ENCODE measurements at places on chromosomes 1 and 21.

- peaks cover 82% of the 10 kb centered on the region for H3K36me3 ChIP-seq
- H3K4me1 ChIP-seq = no peaks in the 10 kb centered on the region
- no peak overlapping the region for H3K4me3 ChIP-seq
- no peaks in the 10 kb centered on the region for H3K27me3 ChIP-seq
- no peak overlapping the region for H3K27ac ChIP-seq
- no peak for DNase-seq
Measured at GRCh38 chr1:235673981-235674380, 24.4 kb upstream of the GNG4 start.

DNA sequence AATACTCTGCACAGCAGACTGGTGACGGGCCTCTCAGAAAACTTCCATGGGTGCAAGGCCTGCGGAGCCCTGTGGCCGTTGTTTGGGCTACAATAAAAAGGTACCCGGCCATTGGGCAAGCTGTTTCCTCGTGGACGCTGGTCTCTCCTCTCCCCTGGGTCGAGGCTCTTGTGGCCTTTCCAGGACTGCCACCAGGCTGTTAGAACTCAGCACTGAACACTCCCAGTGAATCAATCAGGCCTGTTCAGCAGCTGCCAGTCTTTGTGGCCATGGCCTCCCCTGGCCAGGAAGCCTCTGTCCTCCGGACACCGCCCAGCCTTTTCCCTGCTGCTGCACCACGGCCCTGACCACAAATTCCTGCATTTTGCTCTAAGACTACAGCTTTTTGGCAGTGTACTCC, 33.0 kb upstream of the ACTRT2 start:
- H3K4me1 ChIP-seq = no peaks in the 10 kb centered on the region
- no peaks in the 10 kb centered on the region for H3K27me3 ChIP-seq
- H3K36me3 ChIP-seq = no peaks in the 10 kb centered on the region
- H3K4me3 ChIP-seq = no peak overlapping the region
- DNase-seq = peak; percentile 2

DNA sequence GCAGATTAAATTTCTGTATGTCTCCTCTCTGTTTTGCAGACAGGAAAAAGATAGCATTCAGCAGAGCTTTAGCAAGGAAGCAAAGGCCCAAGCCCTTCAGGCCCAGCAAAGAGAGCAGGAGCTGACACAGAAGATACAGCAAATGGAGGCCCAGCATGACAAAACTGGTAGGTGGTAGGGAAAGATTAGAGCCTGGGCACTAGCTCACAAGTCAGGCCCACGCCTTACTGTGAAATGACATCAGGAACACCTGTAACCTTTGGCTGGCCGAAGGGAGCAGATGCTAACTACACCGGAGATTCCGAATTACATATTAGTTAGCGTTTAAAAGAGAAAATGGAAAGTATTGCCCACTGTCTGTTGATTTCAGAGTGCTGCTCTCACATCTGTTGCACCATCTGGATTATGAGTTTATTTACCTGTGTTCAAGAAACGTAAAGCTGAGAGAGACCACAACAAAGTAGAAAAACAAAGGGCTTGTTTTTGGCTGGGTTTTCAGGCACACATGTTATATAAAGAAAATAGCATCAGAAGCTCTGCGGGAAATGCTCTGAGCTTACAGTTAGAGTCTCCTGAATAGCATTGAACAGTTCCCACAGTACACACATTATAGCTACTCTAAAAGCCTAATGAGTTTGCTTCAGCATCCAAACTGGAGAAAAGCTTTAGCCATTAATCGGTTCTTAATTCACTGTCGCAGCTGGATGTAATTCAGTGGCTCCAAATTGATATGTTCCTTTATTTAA, 160.0 kb downstream of the SDCCAG8 start:
- peaks cover 18% of the 10 kb centered on the region for H3K4me1 ChIP-seq
- DNase-seq = no peak
- peaks cover 36% of the 10 kb centered on the region for H3K36me3 ChIP-seq
- no peak overlapping the region for H3K27ac ChIP-seq
- no peaks in the 10 kb centered on the region for H3K27me3 ChIP-seq

GRCh38 chr1:53057127-53057526, 4.9 kb upstream of the PODN start:
- no peak for DNase-seq
- H3K27me3 ChIP-seq = peaks cover 16% of the 10 kb centered on the region
- peaks cover 24% of the 10 kb centered on the region for H3K36me3 ChIP-seq
- H3K27ac ChIP-seq = no peak overlapping the region

GRCh38 chr1:200157715-200158114, 130.2 kb downstream of the NR5A2 start:
- H3K4me3 ChIP-seq = no peak overlapping the region
- peaks cover 20% of the 10 kb centered on the region for H3K4me1 ChIP-seq
- H3K27me3 ChIP-seq = no peaks in the 10 kb centered on the region
- no peak overlapping the region for H3K27ac ChIP-seq
- DNase-seq = no peak

DNA sequence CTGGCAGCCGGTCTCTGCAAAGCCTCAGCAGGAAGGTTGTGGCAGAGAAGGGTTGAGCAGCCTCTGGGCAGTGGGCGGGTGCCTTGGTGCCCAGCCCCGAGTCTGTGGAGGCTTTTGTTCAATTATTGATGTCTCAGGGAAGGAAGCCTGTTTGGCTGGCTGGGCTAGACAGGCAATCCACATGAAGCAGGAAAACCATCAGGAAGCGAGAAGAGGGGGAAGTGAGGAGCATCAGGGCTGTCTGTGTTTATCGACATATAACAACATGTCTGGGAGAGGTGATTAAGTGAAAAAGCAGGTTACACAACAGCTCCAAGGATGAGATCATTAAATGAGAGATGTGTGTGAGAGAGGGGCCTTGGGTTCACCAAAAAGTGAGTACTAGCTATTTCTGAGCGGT, 105.4 kb downstream of the UBE2U start:
- DNase-seq = no peak
- no peaks in the 10 kb centered on the region for H3K36me3 ChIP-seq
- no peaks in the 10 kb centered on the region for H3K4me1 ChIP-seq
- H3K4me3 ChIP-seq = no peak overlapping the region

DNA sequence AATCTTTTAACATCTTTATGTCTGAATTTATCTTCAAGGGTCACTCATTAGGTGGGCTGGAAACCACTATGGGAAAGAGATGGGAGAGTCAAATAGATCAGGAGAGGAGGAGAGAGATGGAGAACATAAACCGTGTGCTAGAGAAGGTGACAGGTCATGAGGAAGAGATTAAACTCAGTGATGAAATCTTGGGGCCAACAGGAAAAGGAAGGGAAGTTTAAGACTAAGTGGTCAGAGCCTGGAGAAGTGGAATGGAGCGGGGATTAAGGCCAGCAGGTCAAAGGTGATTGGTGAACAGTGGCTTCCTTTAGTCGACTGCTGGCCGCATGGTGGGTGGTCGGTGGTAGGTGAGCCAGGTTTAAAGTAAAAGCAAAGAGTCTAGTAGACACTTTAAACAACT, 169.3 kb upstream of the IVNS1ABP start:
- no peaks in the 10 kb centered on the region for H3K27me3 ChIP-seq
- no peak for DNase-seq
- no peaks in the 10 kb centered on the region for H3K4me1 ChIP-seq
- H3K36me3 ChIP-seq = no peaks in the 10 kb centered on the region
- no peak overlapping the region for H3K4me3 ChIP-seq

GRCh38 chr1:83996191-83996590, 2.7 kb downstream of the TTLL7 start:
- peaks cover 13% of the 10 kb centered on the region for H3K4me1 ChIP-seq
- H3K27me3 ChIP-seq = peaks cover 37% of the 10 kb centered on the region
- no peak for DNase-seq
- H3K27ac ChIP-seq = no peak overlapping the region

DNA sequence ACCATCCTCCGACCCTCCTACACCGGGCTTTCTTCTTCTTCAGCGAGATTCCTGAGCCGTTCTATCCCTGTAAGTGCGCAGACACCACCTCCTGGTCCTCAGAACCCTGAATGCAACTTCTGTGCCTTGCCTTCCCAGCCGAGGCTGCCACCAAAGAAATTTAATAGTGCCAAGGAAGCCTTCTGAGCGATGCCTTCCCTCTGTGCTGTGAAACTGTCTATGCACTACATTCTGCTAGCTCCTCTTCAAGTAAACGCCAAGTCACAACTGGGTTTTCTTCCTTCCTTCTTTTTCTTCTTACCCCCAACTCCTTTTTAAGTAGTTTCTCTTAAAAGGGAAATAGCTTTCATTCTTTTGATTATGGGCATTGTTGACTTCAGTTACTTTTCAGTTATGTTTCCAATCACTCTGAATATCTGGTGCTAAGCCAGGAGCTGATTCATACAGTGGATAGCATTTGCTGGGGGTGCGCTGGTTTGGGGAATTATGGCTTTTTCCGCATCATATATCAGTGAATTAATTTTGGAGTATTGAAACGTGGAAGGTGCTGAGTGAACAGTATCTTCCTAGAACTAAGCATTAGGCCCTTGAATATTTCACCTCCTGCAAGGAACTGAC, 38.6 kb upstream of the GPR88 start:
- no peak overlapping the region for H3K4me3 ChIP-seq
- no peak overlapping the region for H3K27ac ChIP-seq
- no peak for DNase-seq
- H3K4me1 ChIP-seq = no peaks in the 10 kb centered on the region
- H3K27me3 ChIP-seq = no peaks in the 10 kb centered on the region
- peaks cover 84% of the 10 kb centered on the region for H3K36me3 ChIP-seq

DNA sequence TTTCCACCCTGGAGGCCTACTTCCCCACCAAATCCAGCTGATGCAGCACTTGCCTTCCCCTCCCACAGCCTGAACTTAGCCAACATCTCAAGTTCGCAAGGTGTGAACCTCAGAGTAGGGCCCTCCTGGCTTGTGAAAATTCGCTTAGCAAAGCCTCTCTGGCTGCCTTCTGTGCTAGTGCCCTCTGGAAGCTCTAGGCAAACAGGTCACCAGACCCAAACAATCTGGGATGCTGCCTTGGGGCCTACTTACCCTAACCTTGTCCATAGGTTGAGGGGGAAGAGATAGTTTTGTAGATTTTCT, 30.3 kb upstream of the TRABD2B start:
- no peaks in the 10 kb centered on the region for H3K4me1 ChIP-seq
- no peak overlapping the region for H3K27ac ChIP-seq
- H3K27me3 ChIP-seq = no peaks in the 10 kb centered on the region
- no peaks in the 10 kb centered on the region for H3K36me3 ChIP-seq

DNA sequence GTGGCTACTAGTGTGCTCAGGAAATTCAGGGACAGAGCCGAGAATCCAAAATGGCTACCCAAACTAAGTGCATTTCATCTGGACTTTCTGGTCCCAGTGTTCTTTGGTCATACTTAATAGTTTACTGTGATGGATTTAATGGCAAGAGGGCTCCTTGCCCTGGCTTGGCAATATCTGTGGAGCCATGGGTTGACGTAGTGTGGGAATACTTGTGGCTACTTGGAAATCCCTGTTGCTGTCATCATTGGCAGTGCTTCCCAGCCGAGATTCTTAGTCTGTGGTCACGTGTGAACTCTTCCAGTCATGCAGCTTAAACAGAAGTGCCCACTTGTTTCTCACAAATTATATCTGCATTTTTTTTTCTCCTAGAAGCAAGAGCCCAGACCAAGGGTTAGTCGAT, 198.9 kb downstream of the HS2ST1 start:
- no peaks in the 10 kb centered on the region for H3K27me3 ChIP-seq
- H3K36me3 ChIP-seq = no peaks in the 10 kb centered on the region
- H3K4me3 ChIP-seq = no peak overlapping the region
- peaks cover 6% of the 10 kb centered on the region for H3K4me1 ChIP-seq

DNA sequence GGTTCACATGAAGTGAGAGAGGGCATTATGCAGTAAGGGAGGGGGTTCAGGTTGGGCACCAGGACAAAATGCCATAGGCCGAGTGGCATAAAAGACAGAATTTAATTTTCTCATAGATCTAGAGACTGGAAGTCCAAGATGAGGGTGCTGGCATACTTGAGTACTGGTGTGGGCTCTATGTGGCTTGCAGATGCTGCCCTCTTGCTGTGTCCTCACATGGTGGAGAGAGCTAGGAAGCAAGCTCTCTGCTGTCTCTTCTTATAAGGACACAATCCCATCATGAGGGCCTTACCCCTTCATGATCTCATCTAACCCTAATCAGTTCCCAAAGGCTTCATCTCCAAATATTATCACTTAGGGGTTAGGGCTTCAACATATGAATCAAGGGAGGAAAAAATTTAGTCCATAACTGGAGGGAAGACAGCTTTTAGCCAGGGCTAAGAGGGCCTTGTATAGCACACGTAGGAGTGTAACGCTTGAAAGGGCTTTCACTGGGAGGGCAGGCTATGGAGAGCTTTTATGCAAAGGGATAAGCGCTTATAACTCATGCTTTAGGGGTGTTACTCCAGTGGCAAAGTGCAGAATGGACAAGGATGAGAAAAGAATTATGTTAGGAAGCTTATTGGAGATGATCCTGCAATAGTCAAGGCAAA, 64.5 kb downstream of the PLPPR5 start:
- no peaks in the 10 kb centered on the region for H3K4me1 ChIP-seq
- no peak overlapping the region for H3K27ac ChIP-seq
- no peak overlapping the region for H3K4me3 ChIP-seq
- DNase-seq = no peak
- H3K36me3 ChIP-seq = no peaks in the 10 kb centered on the region

- peaks cover 20% of the 10 kb centered on the region for H3K4me1 ChIP-seq
- H3K27ac ChIP-seq = peak overlapping the region; percentile 98
- DNase-seq = no peak
- peak overlapping the region; percentile 99 for H3K4me3 ChIP-seq
- peaks cover 22% of the 10 kb centered on the region for H3K36me3 ChIP-seq
Measured at GRCh38 chr1:61724506-61724812, 482 bp downstream of the TM2D1 start.

DNA sequence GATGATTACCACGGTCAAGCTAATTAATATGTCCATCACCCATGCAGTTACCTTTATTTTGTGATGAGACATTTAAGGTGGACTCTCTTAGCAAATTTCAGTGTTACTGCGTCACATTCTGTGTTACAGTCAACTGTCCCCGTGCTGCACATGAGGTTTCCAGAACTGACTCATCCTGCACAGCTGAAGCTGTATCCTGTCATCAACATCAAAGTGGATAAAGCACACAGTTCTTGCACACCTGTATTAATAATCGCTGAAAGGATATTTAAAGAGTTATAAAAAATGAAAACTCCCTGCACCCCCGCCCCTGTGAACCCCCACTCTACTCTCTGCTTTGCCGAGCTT, 3.4 kb upstream of the KRTAP10-5 start:
- H3K4me3 ChIP-seq = no peak overlapping the region
- H3K4me1 ChIP-seq = no peaks in the 10 kb centered on the region
- no peak overlapping the region for H3K27ac ChIP-seq
- H3K27me3 ChIP-seq = peaks cover 44% of the 10 kb centered on the region

DNA sequence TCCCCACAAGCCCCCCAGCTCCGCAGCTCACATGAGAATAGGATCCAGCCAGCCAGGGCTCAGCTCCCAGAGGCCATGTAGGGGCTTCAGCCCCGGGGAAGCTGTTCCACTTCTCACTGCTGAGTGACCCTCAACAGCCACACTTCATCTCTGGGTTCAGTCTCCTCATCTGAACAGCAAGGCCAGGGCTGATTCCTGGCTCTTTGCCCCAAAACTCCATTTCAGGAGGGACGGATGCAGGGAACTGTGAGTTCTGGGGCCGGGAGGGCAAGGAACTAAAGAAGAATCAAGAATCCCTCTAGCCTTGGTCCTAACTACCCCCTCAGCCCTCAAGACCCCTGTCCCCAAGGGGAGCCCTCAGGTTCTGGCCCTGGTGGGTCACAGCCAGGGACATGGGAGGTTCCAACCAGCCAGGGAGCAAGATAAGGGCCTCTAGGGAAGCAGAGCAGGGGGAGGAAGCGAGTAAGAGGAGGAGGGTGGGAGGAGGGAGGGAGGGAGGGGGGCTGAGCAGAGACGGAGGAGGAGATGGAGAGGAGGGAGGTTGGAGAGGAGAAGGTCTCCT, 13.1 kb downstream of the SDC3 start:
- no peak overlapping the region for H3K27ac ChIP-seq
- DNase-seq = no peak
- no peak overlapping the region for H3K4me3 ChIP-seq
- peaks cover 29% of the 10 kb centered on the region for H3K27me3 ChIP-seq
- H3K4me1 ChIP-seq = peaks cover 25% of the 10 kb centered on the region

Data from activated B cell treated with CpG ODN at 0.5 μM for 24 hours (primary cell).